Occipital lobe (tissue), 3 donors: ENCODE measurements at places on chromosomes 2 and 18.

GRCh38 chr2:47598476-47598875 lies 184.5 kb upstream of the MSH6 start:
- DNase-seq, result no peak

DNA sequence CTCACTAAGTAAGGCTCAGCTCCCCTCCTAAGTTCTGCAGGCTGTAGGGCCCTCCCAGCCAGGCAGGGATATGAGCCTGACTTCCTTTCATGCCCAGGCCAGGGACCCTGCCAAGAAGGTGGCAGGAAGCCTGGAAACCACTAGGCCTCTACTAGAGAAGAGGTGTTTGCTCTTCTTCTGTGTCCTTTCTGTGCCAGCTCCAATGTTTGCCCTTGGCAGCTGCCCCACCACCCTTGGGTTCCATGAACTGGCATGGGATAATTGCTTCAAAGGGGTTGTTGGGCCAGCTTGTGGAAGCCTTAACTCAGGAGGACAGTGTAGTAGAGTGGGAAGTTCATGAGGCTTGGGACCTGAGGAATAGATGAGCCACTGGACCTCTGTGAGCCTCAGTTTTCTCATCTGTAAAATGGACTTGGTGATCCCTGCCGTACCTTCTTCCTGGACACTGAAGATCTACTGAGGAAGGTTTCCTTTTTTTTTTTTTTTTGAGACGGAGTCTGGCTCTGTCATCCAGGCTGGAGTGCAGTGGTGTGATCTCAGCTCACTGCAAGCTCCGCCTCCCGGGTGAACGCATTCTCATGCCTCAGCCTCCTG lies 3.9 kb downstream of the SLC35F6 start:
- no peak for DNase-seq

- no peak for DNase-seq
These were observed 535.4 kb downstream of the LRP1B start for GRCh38 chr2:141595316-141595920.

DNA sequence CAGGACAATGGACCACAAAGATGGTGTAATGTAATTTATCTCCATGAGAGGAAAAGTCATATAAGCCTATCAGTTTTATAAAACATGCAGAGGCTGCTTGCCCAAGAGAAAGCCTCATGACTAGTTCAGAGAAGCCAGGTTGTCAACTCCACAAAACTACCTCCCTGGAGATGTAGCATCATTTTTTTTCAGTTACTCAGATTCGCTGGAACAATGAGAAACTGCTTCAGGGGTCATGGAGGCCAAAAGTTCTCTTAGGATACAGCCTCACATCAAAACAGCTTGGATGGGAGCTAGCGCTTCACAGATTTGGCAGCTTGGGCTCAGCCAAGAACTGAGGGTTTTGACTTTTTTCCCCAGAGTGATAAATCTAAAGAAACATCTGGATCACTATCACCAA lies 263.5 kb downstream of the INSIG2 start:
- no peak for DNase-seq

DNA sequence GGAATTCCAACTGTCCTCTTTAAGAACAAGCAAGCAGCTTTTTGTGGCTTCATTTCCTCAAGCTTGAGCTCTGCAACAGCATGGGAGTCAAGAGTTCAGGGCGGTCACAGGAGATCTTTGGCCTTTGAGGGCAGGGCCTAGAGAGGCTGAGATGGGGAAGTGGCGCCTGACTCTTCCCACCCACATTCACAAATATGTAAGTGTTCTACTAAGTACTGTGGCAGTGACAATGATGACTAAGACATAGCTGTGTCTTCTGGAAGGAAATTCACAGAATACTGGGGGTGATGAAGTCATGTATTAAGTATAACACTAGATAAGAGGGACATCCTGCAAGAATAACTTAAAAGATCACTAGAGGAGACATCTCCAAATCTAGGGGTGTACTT lies 15.0 kb downstream of the RND3 start:
- no peak for DNase-seq

- no peak for DNase-seq
These were observed 84.5 kb downstream of the LONRF2 start for GRCh38 chr2:100237770-100238169.

DNA sequence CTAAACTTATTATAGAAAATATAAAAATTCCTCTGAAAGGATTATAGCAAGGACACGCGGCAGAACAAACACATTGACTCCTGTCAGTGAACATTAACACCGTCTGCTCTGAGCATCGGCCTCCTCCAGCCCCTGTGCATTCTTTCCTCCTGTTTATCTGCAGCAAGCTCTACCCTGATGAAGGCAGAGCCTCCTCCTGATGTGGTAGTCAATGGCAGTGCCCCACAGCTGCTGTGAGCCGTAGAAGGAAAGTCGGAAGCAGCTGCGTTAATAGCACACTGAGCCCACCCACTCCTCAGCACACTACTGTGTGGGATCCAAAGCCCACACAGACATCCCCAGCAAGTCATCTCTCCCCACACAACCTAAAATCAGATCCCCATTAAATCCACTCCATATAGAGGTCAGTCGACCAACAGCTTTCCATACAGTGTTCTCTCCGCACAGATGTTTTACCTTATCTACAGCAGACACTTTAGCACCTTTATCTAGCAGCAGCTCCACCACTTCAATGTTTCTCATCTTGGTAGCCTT lies 41.0 kb downstream of the KIDINS220 start:
- DNase-seq, result no peak

- no peak for DNase-seq
These were observed 123.5 kb upstream of the FOSL2 start for GRCh38 chr2:28269019-28269784.

DNA sequence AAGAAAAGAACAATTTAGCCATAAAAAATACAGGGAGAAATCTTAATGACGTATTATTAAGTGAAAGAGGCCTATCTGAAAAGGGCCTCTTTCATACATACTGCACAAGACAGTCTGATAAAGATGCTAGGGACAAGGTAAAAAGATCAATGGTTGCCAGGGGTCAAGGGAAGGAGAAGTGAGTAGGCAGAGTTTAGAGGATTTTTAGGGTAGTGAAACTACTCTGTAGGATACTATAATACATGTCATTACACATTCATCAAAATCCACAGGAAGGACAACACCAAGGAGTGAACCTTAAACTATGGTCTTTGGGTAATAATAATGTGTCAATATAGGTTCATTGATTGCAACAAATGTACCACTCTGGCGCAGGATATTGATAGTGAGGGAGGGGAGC lies 289.3 kb downstream of the FSIP2 start:
- no peak for DNase-seq

GRCh38 chr2:23055251-23055650 lies 329.7 kb upstream of the KLHL29 start:
- DNase-seq, result no peak

DNA sequence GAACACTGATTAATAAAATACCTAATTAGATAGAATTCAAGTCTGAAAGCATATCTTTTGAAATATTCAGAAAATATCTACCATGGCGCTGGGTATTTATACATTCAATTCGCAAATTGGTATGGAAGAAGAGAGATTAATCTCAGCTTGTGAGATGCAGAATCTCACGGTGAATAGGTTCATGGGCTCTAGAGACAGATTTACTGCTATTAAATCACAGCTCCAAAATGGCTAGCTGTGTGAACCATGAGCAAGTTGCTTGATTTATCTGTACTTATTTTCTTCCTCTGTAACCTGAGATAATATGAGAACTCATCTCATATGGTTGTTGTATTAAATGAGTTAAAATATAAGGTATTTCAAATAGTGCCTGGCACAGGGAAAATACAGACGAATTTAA lies 556.7 kb downstream of the FBXO15 start:
- no peak for DNase-seq

GRCh38 chr2:204072443-204073324 lies 136.1 kb downstream of the ICOS start:
- DNase-seq, result no peak

GRCh38 chr2:236558036-236558435 lies 11.6 kb upstream of the ACKR3 start:
- DNase-seq, result no peak

DNA sequence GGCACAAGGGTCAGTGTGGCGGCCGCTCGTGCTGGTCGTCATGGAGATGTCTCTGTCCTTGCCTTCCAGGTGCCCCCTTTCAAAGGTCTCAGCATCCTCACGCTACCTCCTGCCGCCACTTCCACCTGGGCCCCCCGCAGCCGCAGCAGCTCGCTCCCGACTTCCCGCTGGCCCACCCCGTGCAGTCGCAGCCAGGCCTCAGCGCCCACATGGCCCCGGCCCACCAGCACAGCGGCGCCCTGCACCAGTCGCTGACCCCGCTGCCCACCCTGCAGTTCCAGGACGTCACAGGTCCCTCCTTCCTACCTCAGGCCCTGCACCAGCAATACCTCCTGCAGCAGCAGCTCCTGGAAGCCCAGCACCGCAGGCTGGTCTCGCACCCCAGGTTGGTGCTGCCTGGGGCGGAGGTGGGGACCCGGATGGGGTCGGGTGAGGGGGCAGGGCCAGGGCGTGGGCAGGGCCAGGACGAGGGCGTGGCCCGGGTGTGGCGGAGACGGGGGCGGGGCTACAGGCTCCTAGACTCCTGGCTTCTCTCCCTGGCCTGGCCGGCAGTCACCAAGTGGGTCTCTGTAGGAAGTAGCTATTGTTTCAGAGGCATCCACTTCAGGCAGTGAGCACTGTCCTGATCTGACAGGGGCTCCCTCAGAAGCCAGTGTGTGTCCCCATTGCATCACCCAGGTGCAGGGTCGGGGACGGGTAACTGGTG lies 223.7 kb downstream of the LOXHD1 start:
- no peak for DNase-seq

DNA sequence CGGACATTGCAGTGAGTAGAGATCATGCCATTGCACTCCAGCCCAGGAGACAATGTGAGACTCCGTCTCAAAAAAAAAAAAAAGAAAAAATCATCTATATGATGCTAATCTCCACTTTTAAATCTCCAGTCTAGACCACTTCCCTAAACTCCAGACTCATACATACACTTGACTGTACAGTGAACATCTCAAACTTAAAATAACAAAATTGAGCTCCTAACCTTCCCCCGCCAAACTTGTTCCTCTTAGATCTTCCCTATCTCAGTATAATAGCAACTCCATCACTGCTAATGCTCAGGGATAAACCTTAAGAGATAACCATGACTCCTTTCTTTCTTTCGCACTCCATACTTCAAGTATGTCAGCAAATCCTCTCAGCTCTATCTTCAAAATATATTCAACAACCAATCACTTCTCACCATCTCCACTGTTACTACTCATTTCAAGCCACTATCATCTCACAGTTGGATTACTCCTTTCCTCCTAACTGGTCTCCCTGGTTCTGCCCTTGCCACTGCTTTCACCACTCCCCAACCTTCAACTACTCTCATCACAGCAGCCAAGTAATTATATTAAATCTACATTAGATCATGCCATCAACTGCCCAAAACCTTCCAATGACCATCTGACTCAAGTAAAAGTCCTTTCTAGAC lies 12.0 kb downstream of the MEMO1 start:
- DNase-seq, result no peak

DNA sequence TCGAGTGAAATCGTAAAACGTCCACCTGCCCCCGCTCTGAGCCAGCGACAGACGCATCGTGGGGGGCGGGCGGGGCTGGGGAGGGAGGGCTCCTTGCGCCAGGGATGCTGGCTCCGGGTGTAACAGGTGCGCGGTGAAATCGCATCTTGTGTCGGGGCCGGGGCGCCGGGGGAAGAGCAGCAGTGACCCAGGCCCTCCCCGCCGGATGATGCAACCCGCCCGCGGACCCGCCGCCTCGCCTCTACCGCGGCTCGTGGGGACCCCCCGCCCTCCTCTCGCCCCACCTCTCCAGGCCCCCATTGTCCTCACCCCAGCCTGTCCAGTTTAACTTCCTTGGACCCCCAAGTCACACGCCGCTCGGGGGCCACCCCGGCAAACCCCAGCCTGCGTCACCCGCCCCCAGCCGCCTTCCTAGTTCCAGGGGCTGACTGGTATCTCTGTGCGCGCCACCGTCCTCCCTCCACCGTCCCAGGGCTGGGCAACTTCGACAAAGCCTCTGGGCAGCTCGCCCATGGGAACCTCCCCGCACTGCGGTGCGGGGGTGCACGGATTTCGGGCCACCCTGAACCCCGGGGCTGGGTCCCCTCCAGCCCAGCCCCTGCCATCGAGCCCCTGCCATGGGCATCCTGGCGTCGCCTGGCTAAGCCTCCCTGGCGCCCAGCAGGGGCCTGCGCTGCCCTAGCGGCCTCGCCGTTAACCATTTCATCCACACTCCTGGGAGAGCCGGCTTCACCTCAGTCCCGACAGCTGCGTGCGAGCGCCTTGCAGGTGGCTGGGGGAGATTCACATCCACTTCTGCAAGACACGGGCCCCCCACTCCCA lies 799 bp upstream of the KIF1A start:
- DNase-seq, result peak; percentile 65

DNA sequence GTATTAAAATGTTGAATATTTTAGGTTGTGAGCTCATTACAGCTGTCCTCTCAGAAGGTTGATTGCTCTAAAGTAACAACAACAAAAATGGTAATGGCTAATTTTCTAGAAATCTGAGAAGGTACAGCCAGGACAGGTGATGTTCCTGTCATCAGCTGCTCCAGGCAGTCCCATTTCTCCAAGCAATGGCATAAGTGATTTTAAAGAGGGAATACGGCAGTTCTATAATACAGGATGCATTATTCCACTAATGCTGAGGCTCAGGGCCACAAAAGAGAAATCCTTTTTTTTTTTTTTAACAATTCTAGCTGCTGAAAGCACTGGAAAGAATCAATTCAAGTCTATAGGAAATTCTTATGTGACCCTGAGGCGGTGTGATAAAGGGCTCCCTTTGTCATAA lies 199.9 kb downstream of the PMAIP1 start:
- no peak for DNase-seq

- DNase-seq, result no peak
These were observed 123.1 kb downstream of the CELF4 start for GRCh38 chr18:37442477-37442876.

DNA sequence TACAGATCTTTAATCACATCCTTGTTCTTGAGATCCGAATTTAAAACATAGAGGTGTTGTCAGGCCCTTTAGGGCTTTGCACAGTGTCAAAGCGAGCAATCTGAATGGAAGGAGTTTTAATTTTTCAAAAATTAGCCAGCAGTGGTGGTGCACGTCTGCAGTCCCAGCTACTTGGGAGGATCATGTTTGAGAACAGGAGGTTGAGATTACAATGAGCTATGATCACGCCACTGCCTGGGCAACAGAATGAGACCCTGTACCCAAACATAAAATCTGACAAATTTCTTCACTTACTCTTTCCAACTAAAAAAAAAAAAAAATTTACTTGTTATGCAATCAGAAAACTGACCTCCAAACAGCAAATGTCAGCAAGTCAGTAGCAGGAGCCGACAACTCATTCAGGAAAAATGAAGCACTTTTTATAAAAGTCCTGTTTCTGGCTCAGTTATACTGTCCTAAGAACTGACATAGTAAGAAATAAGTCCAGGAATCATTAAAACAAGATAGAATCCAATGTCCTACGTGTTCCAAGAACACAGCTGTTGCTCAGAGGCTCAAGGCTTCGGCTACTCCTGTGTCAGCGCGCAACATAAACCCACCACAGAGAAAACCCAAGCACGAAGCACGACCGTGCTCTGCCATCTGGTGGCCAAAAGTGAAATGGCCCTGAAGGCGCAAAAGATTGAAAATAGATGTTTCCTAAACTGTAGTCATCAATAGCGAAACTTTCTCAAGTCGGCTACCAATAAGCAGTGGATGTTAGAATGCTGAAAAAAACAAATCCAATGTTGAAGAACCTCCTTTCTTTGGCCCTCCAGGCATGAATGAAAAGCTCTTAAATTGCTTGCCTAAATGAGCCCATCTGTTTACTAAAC lies 138.1 kb downstream of the INO80D start:
- DNase-seq, result peak; percentile 23

GRCh38 chr2:123853161-123853560 lies 171.9 kb upstream of the CNTNAP5 start:
- no peak for DNase-seq

GRCh38 chr2:172381275-172382027 lies 45.9 kb upstream of the ITGA6 start:
- DNase-seq, result no peak

- no peak for DNase-seq
These were observed 174.3 kb downstream of the LDLRAD4 start for GRCh38 chr18:13392899-13393298.
